Activated CD8-positive, alpha-beta memory T cell treated with anti-CD3 and anti-CD28 coated beads for 1 hour (primary cell): ENCODE measurements at places on chromosomes 5 and 9.

DNA sequence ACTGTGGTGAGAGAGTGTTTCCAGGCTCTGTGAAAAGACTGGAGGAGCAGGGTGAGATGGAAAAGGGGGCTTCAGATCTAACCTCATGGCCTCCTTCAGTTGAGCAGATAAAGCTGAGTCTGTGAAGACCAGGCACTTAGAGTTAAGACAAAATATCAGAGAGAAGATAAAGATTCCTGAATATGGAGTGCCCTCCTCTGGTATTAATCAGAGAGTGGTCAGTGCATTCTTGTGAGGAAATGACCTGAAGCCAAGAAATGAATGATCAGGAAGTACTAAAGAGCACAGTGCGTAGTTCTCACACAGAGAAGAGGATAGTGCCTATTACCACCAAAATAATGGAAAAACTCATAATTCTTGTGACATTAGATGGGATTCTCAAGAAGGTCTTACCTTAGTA, 1417.0 kb upstream of the ACO1 start:
- no peak for DNase-seq

GRCh38 chr9:137454145-137454596, 5.0 kb downstream of the NSMF start:
- no peak for DNase-seq

- no peak for DNase-seq
These were observed 64.5 kb downstream of the RCL1 start for GRCh38 chr9:4857163-4857810.

GRCh38 chr5:53201746-53202145, 92.2 kb upstream of the MOCS2 start:
- no peak for DNase-seq

GRCh38 chr9:35538361-35539234, 48.7 kb downstream of the RUSC2 start:
- DNase-seq: no peak

DNA sequence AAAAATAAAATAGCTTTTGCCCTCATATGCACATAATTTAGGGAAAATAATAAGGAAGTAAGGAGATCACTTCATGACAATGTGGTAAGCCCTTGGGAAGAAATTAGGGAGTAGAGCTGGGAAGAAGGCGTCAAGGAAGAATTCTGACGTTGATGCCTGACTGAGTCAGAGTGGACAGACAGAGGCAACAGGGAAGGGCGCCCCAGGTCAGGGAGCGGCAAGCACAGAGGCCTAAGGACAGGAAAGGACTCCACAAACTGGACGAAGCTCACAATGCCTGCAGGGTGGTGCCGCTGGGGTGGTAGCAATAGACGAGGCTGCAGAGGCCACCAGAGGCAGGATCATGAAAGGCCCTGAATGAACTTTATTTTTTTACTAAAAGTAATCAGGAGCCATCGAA, 7.6 kb downstream of the DRD1 start:
- DNase-seq: no peak

DNA sequence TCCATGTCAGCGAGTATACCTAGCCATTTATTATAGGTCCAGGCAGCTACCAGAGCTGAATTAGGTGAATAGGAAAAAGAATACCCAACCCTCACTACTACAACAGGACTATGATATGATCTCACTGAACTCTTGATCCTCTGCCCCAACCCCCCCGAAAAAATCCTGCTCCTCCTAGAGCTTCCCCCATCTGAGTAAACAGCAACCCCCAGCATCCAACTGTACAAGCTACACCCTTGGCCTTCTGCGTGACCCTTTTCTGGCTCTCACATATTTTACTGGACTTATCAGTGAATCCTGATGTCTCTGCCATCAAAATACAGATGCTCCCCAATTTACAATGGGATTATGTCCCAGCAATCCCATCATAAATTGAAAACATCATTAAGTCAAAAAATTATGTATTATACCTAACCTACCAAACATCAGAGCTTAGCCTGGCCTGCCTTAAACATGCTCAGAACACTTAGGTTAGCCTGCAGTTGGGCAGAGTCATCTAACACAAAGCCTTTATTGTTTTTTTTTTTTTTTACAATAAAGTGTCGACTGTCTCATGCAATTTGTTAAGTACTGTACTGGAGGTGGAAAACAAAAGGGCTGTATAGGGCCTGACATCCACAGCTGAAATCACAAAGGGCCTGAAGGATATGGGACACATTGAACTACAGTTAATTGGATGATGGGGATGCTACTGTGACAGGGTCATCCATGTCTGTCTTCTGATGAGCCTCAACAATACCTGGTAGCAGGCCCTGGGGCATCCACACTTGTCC, 128.9 kb upstream of the ERCC6L2 start:
- DNase-seq: no peak

DNA sequence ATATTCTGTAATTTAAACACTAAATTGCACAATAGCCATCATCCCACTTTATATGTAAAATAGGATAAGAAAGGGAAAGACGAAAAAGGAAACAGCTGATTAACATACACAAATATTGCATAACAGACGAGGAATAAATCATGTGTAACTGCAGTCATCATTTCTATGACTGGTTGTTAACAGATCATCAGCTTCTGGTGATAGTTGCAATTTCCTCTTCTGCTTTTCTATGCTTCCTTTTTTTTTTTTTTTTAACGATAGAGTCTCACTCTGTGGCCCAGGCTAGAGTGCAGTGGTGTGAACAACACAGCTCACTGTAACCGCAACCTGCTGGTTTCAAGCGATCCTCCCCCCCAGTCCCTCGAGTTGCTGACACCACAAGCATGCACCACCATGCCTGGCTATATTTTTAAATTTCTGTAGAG, 22.5 kb upstream of the JAKMIP2 start:
- DNase-seq: no peak

GRCh38 chr9:33220681-33221567, 19.0 kb upstream of the SPINK4 start:
- no peak for DNase-seq

- DNase-seq: no peak
These were observed 168.8 kb downstream of the DROSHA start for GRCh38 chr5:31362931-31363568.

DNA sequence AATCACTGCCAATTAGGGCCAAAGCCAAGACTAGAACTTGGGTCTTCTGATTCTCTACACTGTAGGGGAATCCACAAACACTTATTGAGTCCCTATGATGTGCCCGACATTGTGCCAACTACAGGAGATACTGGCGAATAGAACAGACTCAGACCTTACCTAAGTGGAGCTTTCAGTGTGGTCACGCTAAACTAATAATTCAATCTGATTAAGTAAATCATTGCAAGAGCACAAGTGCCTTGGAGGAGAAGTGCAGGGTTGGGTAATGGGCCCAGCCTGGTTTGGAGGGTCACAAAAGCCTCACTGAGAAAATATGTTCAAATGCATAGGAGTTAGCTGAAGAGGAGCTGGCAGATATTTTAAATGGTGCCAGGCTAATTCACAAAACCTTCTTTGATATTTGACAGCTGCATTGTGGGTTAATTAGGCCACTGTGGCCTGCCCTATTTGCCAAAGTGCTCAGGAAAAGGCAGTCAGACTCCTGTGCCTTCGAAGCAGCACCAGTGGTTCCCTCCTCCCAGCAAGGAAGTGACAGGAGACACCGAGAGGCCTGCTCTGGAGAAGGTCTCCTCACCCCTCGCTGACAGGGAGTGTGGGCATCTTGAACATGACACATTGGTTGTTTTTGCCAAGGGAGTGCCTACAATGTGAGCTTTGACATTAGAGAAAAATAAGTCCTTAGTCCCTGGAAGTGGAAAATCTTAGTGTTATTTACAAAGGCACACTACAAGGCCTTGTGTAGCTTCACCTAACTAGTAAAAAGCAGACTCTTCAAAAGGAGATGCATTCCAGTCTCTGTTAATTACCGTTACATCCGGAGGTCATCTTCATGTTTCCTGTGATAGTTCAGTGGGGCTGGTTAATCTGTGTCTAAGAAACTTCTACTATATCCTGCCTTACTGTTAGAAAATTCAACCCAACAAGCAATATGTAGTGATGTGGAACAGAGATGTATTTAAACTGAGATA, 24.1 kb upstream of the TRAF1 start:
- DNase-seq: no peak

- DNase-seq: no peak
These were observed 32.7 kb upstream of the SLC9A3 start for GRCh38 chr5:556909-557441.

DNA sequence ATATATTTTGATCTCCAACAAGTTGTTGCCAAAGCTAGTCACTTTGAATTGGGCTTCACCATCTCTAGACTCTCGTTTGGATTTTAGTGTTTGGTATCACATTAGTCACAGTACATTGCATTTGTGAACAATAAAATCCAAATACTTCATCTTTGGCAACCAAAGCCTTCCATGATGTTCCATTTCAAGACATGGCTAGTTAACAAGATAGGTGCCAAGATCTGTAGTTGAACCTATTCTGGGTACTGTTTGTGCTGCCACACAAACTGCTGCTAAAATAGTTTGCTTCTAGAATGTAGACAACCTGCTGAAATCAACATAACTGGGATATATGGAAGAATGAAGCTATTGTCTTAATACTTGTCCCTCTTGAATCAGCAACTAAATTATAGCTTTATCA, 207.5 kb downstream of the LRRC70 start:
- DNase-seq: no peak

DNA sequence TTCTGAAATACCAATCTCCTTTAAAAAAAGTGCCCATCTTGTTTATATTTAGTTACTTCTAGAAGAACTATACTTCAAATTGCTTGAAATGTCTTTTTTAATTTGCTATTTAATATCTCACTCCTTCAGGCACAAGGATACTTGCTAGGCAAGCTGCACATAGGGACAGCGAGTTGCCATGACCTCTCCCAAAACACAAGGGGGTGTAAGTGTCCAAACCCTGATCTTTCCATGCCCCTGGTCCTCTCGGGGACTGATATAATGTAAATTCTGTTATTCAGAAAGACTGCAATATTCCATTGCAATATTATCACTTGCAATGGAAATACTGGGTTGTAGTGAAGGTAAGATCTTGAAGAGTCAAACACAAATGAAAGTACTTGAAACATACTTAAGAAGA, 480.4 kb downstream of the CETN3 start:
- DNase-seq: no peak

GRCh38 chr9:137465720-137466388, 6.7 kb upstream of the NSMF start:
- DNase-seq: no peak

DNA sequence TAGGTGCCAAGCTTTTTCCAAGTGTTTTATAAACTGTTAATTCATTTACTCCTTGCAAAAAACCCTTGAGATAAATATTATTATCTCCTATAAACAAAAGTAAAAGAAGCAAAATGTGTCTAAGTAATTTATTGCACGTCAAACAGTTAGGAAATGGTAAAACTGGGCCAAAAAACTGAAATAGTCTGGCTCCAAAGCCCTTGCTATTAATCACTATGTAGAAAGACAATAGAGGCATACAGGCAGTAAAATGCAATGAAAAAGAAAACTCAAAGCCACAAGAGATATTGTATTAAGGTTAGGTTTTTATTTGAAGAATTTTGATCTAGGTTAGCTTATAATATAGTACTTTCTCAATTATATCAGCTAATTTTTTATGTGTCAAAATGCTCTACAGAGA, 457.7 kb downstream of the ANXA1 start:
- DNase-seq: no peak

- DNase-seq: no peak
These were observed 7.0 kb upstream of the EBF1 start for GRCh38 chr5:159106569-159107282.

GRCh38 chr9:134059661-134060395, 8.0 kb downstream of the BRD3 start:
- no peak for DNase-seq

- no peak for DNase-seq
These were observed 340.9 kb upstream of the KLF4 start for GRCh38 chr9:107830479-107830878.

- DNase-seq: no peak
These were observed 213.4 kb upstream of the ADAMTSL1 start for GRCh38 chr9:18260521-18260920.

- no peak for DNase-seq
These were observed 1.2 kb downstream of the DIPK1B start for GRCh38 chr9:136713550-136713949.

- no peak for DNase-seq
These were observed 13.3 kb downstream of the SLC25A46 start for GRCh38 chr5:110751902-110752762.

DNA sequence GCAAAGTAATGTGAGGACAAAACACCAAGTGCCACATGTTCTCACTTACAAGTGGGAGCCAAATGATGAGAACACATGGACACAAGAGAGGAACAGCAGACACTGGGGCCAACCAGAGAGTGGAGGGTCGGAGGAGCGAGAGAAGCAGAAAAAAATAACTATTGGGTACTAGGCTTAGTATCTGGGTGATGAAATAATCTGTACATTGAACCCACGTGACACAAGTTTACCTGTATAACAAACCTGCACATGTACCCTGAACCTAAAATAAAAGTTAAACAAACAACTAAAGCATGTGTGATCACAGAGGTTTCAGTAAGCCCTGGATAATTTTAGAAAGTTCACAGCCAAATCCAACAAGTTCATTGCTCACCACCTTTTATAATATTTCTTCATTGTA, 160.1 kb downstream of the TENT4A start:
- DNase-seq: no peak

- no peak for DNase-seq
These were observed 49.6 kb upstream of the LMX1B start for GRCh38 chr9:126564128-126564527.

- no peak for DNase-seq
These were observed 57.0 kb downstream of the TRPC7 start for GRCh38 chr5:136308212-136308795.

DNA sequence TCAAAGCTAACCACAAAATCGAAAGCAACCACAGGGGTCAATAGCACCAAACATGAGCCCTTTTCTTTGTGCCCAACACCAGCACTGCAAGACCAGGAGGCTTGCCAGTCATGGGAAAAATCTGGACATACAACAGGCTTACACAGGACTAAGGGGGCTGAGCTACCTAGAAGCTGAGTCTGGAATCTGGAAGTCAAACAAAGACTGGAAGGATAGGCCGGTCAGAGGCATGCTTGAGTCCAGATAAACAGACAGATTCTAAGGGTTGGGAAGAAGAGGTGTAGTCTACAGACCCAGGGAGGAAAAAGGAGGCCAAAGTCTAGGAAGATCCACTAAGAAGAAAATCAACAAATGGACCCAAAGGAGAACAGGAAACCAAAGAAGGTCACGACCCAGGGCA, 73.3 kb downstream of the MYO10 start:
- no peak for DNase-seq

- no peak for DNase-seq
These were observed 14.5 kb downstream of the RANBP6 start for GRCh38 chr9:6000955-6001354.

DNA sequence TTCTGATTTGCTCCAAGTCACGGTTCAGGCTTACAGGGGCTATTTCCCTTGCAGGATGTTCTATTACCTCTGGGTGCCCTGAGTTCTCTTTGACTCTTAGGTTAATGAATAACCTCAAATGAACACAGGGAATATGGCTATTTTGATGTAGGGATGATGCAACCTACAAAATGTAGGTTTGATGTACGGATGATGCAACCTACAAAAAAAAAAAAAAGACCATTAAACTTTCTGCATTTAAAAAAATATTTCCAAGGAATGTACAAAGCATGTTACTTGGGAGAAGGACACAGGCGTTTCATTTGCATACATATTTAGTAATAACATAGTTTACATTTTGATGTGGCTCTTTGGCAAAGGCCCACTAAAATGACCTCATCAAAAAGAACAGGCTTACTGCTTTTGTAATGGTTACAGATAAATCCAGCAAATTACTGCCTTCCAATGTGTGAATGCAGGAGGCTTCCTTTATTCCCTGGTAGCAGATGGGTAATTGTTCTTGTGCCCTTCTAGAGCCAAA, 36.3 kb downstream of the ZNF474 start:
- DNase-seq: no peak

GRCh38 chr5:64789457-64789856, 20.7 kb downstream of the CWC27 start:
- no peak for DNase-seq
